Activated B cell treated with CpG ODN at 0.5 μM for 24 hours (primary cell): ENCODE measurements at places on chromosomes 13 and 19.
A peak's percentile ranks its signal among the peaks of the same experiment; 100 is the strongest.

DNA sequence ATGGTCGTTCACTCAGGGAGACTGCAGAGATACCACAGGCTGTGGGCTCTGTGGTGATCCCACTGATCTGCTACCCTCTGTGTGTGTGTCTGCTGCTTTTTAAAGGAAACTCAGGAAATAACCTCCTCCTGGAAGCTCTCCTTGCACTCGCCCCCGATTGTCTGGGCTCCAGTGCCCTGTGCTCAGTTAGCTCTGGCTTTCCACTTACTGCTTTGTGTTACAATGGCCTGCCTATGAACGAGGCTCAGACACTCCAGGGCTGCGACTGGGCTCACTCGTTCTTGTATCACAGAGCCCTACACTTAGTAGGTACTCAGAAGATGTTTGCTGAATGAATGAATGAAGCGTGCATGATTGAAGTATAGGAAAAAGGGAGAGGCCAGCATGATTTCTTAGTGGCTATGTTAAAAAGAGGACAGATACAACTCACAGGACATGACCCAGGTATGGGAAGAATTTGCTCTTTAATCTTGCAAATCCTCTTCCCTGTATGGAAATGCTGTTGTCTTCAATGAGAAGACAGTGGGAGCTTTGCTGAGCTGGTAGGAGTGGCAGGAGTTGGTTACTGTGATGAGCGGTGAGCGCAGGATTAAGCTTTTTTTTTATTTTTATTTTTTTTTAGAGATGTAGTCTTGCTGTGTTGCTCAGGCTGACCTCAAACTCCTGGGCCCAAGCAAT lies 26.4 kb downstream of the B3GLCT start:
- peaks cover 9% of the 10 kb centered on the region for H3K4me1 ChIP-seq
- H3K36me3 ChIP-seq: peaks cover 5% of the 10 kb centered on the region
- no peaks in the 10 kb centered on the region for H3K27me3 ChIP-seq
- H3K27ac ChIP-seq: no peak overlapping the region

GRCh38 chr13:76936763-76937162 lies 11.5 kb upstream of the ACOD1 start:
- H3K4me3 ChIP-seq: no peak overlapping the region
- no peaks in the 10 kb centered on the region for H3K36me3 ChIP-seq
- no peaks in the 10 kb centered on the region for H3K27me3 ChIP-seq
- no peak for DNase-seq
- no peak overlapping the region for H3K27ac ChIP-seq

GRCh38 chr13:51526202-51526601 lies 58.1 kb upstream of the WDFY2 start:
- H3K4me1 ChIP-seq: peaks cover 11% of the 10 kb centered on the region
- DNase-seq: no peak
- no peaks in the 10 kb centered on the region for H3K36me3 ChIP-seq
- H3K27ac ChIP-seq: no peak overlapping the region
- no peaks in the 10 kb centered on the region for H3K27me3 ChIP-seq
- no peak overlapping the region for H3K4me3 ChIP-seq

- peaks cover 17% of the 10 kb centered on the region for H3K27me3 ChIP-seq
- no peaks in the 10 kb centered on the region for H3K36me3 ChIP-seq
- DNase-seq: no peak
- H3K4me3 ChIP-seq: no peak overlapping the region
- no peak overlapping the region for H3K27ac ChIP-seq
Measured at GRCh38 chr13:33108620-33109019, 92.4 kb downstream of the KL start.

GRCh38 chr13:114244637-114245036 lies 9.9 kb downstream of the CDC16 start:
- H3K36me3 ChIP-seq: peaks cover 90% of the 10 kb centered on the region
- H3K27ac ChIP-seq: no peak overlapping the region
- H3K27me3 ChIP-seq: no peaks in the 10 kb centered on the region
- no peak overlapping the region for H3K4me3 ChIP-seq
- DNase-seq: no peak
- no peaks in the 10 kb centered on the region for H3K4me1 ChIP-seq

GRCh38 chr13:69108486-69108885 lies 999.1 kb upstream of the ATXN8OS start:
- H3K27me3 ChIP-seq: no peaks in the 10 kb centered on the region
- no peak for DNase-seq
- H3K4me1 ChIP-seq: no peaks in the 10 kb centered on the region

DNA sequence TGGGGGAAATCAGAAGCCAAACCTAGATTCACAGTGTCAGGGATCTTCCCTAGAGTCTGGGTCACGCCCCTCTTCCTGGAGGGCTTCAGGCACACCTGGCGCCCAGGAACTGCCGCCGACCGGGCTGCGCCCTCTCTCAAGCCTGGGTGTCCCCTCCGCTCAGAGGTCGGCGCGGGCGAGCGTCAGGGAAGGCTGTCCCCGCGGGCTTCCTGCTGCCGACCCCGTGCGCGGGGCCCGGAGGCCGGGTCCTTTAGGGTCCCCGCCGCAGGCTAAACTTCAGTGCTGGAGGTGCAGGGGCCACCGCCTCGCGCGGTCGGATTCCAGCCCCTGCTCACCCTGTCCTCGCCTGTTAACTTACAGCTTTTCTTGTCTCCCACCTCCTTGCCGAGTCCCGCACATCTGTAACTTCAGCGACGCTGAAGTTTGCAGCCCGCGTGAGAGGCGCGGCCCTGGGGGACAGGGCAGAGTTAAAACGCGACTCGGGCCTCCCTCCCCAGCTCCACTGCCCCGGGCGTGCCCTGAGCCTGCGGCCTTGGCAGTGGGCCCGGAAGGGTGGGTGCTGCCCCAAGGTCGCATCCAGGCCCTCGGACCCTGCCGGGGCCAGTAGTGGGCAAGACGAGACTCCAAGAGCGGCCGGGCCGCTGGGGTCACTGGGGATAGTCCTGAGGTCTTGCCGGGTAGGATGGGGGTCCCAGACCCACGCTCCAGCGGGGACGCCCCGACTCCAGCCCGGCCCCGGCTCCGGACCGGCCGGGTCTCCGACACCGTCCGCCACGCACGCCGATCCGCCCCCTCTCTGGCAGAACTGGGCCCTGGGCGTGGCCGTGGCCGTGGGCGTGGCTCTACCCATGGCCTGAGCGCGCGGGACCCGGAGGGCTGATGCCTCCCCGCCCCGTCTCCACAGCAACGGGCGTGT lies 95.6 kb upstream of the ZNF98 start:
- H3K4me1 ChIP-seq: no peaks in the 10 kb centered on the region
- no peak overlapping the region for H3K27ac ChIP-seq
- H3K36me3 ChIP-seq: no peaks in the 10 kb centered on the region

- H3K4me3 ChIP-seq: no peak overlapping the region
- no peaks in the 10 kb centered on the region for H3K27me3 ChIP-seq
- H3K36me3 ChIP-seq: no peaks in the 10 kb centered on the region
- H3K27ac ChIP-seq: no peak overlapping the region
- no peak for DNase-seq
Measured at GRCh38 chr13:51034906-51035305, 76.2 kb downstream of the C13orf42 start.

DNA sequence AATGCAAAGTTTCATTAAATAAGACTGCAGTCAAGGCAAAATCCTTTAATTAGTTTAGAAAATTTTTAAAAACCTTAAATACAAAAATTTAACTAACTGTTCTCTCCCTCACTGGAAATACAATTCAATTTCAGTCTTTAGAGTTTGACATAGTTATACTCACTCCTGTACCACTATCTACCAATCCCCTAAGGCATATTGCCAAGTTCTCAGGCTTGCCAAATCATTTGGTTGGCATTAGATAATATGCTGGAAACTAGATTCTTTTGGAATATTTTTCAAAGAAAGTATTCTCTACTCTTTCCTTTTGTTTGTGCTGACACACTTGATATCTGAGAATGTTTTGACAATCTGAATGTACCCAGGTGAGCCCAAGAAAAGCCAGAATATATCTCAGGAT lies 77.2 kb downstream of the TSC22D1 start:
- H3K27ac ChIP-seq: no peak overlapping the region
- DNase-seq: no peak
- H3K27me3 ChIP-seq: no peaks in the 10 kb centered on the region
- no peaks in the 10 kb centered on the region for H3K4me1 ChIP-seq
- peaks cover 5% of the 10 kb centered on the region for H3K36me3 ChIP-seq

DNA sequence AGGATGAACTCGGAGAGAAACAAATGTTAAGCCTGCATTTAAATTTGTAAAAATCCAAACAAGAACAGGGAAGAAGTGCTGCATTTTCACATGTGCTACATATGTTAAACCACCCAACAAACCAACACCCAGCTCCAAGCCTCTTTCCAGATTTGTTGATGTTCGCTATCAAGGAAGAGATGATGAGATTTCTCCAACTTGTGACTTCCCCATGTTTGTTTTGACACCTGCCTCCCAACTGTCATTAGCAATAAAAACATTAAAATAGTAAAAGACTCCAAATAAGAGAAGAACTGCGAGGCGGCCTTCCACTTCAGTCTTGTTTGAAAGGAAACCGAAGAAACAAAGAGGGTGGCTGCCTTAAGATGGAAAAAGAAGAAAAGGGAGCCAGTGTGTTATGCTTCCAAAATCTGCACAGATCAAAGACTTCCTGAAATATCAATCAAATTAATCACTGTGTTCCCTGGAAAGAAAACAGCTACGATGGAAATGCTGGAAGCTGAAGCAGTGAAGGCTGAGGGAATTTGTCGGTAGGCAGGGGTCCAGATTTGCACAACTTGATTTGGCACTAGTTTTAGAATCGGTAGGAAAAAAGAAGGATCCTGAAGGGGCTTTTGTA lies 14.0 kb upstream of the GGACT start:
- H3K27me3 ChIP-seq: no peaks in the 10 kb centered on the region
- DNase-seq: no peak
- H3K36me3 ChIP-seq: peaks cover 7% of the 10 kb centered on the region
- H3K4me3 ChIP-seq: no peak overlapping the region
- H3K4me1 ChIP-seq: peaks cover 5% of the 10 kb centered on the region
- no peak overlapping the region for H3K27ac ChIP-seq

- no peaks in the 10 kb centered on the region for H3K36me3 ChIP-seq
- no peak for DNase-seq
- H3K4me3 ChIP-seq: no peak overlapping the region
- no peak overlapping the region for H3K27ac ChIP-seq
- H3K27me3 ChIP-seq: no peaks in the 10 kb centered on the region
Measured at GRCh38 chr13:51524312-51524711, 60.0 kb upstream of the WDFY2 start.

DNA sequence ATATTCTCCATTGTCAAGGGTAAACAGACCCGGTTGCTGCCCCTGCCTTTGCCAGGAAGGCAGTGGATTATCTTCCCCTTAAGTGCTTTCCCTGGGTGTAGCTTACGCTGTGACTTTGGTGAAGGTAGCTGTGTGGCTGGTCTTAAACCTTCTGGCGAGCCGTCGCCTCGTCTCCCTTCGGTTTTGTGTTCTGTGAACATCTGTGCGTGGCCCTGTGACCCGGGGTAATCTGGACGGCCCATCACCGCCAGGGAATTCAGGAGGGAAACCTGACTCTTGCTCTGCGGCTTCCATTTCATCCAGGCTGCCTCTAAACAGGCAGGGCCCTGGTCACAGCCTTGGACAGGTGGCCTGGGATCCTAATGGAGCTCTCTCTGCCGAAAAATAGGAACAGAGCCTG lies 78.7 kb downstream of the SHISA2 start:
- no peak for DNase-seq
- no peaks in the 10 kb centered on the region for H3K36me3 ChIP-seq
- H3K4me1 ChIP-seq: peaks cover 2% of the 10 kb centered on the region
- H3K4me3 ChIP-seq: no peak overlapping the region
- H3K27ac ChIP-seq: no peak overlapping the region

- no peak overlapping the region for H3K27ac ChIP-seq
- H3K27me3 ChIP-seq: no peaks in the 10 kb centered on the region
- H3K36me3 ChIP-seq: no peaks in the 10 kb centered on the region
- DNase-seq: no peak
- H3K4me1 ChIP-seq: no peaks in the 10 kb centered on the region
Measured at GRCh38 chr13:87198371-87198770, 472.8 kb upstream of the SLITRK5 start.

- no peak for DNase-seq
- no peaks in the 10 kb centered on the region for H3K36me3 ChIP-seq
- H3K27me3 ChIP-seq: peaks cover 8% of the 10 kb centered on the region
- no peak overlapping the region for H3K4me3 ChIP-seq
Measured at GRCh38 chr19:46442808-46443450, 14.2 kb upstream of the PNMA8C start.

- DNase-seq: no peak
- H3K27ac ChIP-seq: no peak overlapping the region
- H3K27me3 ChIP-seq: peaks cover 2% of the 10 kb centered on the region
- H3K4me1 ChIP-seq: peaks cover 26% of the 10 kb centered on the region
- H3K4me3 ChIP-seq: no peak overlapping the region
Measured at GRCh38 chr19:2727640-2727944, 6.4 kb upstream of the DIRAS1 start.

GRCh38 chr13:29676535-29676934 lies 81.0 kb upstream of the SLC7A1 start:
- no peaks in the 10 kb centered on the region for H3K36me3 ChIP-seq
- H3K4me3 ChIP-seq: no peak overlapping the region
- H3K27me3 ChIP-seq: peaks cover 6% of the 10 kb centered on the region
- no peak overlapping the region for H3K27ac ChIP-seq
- no peak for DNase-seq

DNA sequence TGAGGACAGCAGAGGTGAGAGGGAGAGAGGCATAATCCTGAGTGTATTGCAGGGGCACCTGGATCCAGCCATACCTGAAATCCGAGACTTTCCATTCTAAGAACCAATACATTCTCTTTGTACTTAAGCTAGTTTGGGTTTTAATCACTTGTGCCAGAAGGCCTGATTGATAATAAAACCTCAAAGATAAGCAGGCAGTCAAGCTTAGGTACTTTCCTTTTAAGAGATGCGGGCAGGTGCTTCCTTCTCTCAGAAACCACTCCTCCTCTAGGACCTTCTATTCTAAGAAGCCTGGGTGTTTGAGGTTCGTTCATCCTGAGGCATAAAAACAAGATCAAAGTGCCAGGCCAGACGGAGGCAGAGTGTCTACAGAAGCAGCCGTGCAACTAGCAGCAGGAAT lies 22.2 kb downstream of the FAM187B start:
- peaks cover 88% of the 10 kb centered on the region for H3K4me1 ChIP-seq
- peak overlapping the region; percentile 98 for H3K27ac ChIP-seq
- no peaks in the 10 kb centered on the region for H3K27me3 ChIP-seq
- DNase-seq: no peak
- H3K4me3 ChIP-seq: peak overlapping the region; percentile 68
- no peaks in the 10 kb centered on the region for H3K36me3 ChIP-seq

DNA sequence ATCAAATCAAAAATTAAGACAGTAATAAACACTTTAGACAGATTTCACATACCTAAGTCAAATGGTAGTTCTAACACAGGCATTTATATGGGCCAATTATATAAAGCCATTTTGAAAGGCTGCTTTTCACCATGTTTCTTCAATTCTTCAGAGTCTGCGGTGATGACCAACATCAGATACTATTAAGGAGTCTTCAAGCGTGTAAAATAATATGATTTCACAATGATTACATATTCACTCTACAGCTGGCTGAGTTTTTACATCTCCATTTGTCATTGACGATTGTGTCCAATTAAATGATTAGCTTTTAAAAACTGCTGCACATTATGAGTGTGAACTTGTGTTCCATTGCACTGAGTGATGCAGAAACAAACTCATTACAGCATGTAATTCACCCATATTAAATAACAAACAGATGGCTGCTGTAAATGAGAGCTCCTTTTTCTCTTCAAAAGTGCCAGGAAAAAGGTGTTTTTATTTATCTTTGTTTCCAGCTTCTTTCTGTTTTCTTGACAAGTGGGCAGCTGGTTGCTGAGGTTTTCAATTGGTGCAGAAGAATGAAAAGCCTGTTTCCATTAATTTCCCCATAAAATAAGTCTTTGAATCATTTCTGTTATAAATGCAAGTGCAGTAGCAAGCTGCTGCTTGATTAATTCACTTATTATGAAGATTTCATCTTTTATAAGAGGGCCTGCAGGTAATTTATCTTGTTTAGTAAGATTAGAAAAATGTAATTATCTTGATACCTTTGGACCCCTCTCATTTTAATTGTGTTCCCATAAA lies 676.1 kb upstream of the KLHL1 start:
- DNase-seq: no peak
- H3K4me3 ChIP-seq: no peak overlapping the region
- no peaks in the 10 kb centered on the region for H3K36me3 ChIP-seq
- H3K27me3 ChIP-seq: no peaks in the 10 kb centered on the region
